ENCODE measurements at places on chromosomes 3 and 15.

- no peak for DNase-seq
Observed at GRCh38 chr15:75713338-75713895, 769 bp upstream of the CSPG4 start.

DNA sequence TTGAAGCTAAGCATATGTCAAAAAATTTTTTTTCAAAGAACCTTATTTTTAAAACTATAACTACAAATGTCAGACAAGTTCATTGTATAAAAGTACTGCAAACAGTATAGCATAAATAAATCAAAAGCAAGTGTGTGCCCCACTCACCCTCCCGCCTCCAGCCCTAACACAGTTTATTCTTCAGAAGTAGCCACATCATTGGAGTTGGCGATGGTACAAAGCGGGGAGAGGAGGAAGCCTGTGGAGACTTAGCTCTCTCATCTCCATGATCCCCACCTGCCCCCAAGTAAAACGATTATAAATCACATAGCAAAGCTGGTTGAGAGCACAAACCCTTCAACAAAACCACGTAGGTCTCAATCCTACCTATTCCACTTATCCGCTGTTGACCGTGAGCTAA is 33.6 kb downstream of the FOXP1 start:
- DNase-seq, result no peak

- no peak for DNase-seq
Observed at GRCh38 chr15:81182031-81182755, 14.5 kb upstream of the IL16 start.

DNA sequence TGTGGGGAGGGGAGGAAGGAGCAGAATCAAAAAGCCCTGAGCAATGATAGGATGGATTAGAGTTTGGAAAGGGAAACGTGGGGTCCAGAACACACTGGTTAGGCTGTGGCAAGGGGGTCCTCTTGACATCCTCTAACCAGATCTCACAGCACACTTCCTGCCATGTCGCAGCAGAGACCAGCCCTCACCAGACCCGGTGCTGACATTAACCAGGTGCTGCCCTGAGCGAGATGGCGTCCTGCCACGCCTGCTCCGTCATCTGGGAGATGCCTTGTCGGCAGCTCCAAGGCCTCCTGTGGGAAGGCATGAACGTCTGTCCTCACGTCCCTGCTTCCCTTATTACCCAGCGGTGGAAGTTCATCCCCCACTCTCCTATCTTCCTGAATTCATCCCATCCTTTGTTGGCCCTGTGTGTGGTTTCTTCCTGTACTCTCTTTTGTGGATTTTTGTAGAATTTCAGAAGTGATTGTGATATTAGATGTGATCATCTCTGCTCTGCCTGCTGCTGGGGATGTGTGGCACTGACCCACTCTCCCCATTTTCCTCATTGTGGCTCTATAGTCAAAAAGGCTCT is 29.4 kb upstream of the MYZAP start:
- DNase-seq, result no peak

- DNase-seq, result no peak
Observed at GRCh38 chr3:23396746-23397145, 193.6 kb downstream of the UBE2E2 start.

DNA sequence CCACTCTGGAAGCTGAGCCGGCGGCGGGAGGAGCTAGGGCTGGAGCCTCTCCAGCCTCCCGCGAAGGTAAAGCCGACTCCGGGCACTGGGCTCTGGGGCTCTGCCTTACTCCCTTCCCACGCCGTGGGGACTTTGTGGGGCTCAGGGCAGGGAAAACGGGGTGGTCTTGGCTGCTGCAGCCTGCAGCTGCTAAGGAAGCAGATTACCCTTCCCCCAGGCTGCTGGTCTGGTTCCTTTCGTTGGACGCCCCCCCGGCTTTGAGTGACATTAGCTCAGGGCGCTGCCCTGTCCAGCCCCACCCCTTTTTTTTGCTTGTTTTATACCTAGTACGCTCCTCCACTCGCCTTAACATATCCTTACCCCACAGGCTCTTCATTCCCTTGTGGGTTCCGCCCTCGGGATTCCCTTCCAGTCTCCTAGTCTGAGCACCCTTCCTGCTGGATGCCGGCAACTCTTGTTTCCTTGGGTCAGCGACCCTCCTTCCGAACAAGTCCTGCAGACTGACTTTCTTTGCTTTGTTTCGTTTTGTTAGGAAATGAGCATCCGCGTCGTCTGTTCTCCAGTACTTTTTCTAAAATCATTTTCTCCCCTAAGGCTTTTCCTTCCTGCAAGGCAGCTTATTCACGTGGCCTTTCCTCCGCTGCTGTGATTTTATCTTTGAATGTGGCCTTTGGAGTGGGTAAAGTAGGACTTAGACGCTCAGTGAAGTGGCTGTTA is 551 bp downstream of the DNAJC13 start:
- no peak for DNase-seq

GRCh38 chr15:99371180-99372103 is 120.2 kb downstream of the LRRC28 start:
- DNase-seq, result no peak

DNA sequence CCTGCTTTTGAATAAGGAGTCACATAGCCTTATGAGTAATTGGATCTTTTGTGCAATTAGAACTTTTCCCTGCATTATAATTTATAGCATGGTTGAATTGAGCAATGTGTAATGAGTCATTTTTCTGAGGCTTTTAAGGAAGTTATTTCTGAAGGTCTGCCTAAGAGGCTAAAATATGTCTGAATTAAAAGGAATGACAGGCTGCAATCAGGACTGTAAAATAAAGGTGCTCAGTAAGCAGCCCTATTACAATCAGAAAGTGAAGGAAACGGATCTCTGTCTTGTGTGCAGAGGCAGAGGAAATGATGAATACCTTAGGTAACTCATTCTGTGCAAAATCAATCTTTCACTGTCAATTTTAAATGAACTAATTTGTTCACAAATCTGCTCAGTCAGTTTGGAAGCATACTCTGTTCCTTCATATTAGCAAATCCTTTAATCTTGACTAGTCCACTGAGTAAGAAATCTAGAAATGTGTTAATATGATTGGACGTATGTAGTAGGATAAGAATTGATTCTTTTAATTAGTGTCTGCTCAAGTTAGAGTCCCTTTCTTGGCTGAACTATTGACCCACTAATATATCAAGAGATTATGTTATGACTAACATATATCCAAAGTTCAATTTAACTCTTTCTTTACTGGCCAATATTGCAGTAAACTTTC is 290.1 kb downstream of the ZIC1 start:
- DNase-seq, result no peak

GRCh38 chr3:17432236-17432635 is 310.2 kb downstream of the TBC1D5 start:
- DNase-seq, result no peak

- DNase-seq, result no peak
Observed at GRCh38 chr15:57253500-57253899, 122.8 kb upstream of the CGNL1 start.

DNA sequence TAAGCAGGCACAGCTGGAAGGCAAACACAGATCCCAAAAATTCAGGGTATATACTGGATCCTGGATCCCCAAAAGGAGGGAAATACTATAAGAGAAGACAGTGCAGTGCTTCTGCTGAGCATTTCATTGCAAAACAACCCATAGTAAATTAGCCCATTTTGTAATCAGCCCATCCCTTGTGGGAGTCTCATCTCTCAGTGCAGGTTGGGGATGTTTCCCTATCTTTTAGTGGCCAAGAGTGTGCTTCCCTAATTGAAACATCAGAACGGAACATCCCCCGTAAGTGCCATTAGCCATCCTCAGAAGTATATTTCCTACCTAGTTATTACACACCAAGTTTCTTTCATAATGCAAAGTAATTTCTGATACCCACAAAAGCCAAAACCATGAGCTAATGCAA is 11.2 kb upstream of the MTMR14 start:
- no peak for DNase-seq

DNA sequence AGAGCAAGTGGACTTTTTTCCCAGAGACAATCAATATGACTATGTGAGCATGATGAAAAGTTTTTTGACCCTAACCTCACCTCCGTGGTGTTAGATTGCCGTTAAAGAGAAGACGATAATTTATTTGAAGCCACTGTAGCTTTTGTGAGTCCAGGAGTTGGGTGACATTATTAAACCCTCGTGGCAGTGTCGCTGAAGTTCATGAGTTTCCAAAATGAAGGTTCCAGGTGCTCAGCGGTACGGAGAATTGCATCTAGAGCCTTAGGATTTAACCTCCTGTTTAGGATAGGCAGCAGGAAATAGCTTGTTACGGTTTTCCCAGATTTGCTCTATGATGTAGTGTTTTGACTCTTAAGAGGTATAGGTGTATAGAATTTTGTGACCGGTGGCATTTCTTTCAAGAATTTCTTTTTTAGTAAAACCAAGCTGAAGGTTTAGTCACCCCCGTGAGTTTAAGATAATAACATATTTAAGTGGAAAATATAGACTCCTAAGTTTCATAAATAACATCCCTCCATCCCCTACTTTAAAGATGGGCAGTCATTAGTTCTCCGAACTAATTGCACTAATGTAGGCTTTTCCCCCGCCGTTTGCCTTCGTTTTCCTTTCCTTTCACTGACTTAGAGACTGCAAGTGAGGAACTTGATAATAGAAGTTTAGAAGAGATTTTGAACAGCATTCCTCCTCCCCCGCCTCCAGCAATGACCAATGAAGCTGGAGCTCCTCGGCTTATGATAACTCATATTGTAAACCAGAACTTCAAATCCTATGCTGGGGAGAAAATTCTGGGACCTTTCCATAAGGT is 2.0 kb downstream of the SMC4 start:
- no peak for DNase-seq

DNA sequence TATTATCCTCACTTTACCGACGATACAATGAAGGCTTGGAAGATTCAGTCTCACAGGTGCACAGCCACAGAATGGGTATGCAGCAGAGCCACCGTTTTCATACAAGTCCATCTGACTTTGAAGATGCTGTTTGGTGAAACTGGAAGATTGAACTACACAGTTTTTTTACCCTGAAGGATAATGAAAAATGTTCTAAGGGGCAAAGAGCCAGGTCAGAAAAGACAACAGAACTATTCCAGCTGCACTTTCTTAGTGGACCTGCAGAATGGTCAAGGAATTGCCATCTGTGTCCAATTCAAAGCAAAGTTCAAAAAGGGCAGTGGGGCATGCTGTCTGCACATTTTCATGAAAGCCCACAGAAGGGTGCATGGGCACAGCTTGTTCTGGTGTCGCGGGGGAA is 127.6 kb upstream of the PDZRN3 start:
- DNase-seq, result no peak

DNA sequence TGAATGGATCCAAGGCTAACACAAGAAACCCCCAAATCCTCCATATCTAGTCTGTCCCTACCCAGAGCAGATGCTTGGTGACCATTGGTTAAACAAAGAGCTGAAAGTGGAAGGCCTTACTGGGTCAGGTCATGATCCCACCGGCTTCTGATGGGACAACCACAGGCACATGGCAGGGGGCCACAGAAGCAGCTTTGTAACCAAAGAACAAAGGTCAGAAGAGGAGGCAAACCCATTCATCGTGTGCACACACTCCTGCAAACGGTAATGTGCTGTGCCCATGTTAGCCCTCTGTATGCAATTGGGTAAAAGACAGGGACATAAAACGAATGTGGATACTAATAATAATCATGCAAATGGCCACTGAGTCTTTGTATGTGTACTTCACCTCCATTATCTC is 133.3 kb upstream of the SLC6A11 start:
- no peak for DNase-seq

- no peak for DNase-seq
Observed at GRCh38 chr3:176583956-176584355, 613.3 kb downstream of the TBL1XR1 start.

- DNase-seq, result no peak
Observed at GRCh38 chr3:8593021-8593827, 51.4 kb downstream of the SSUH2 start.

- DNase-seq, result no peak
Observed at GRCh38 chr3:28188686-28189085, 52.7 kb upstream of the CMC1 start.

DNA sequence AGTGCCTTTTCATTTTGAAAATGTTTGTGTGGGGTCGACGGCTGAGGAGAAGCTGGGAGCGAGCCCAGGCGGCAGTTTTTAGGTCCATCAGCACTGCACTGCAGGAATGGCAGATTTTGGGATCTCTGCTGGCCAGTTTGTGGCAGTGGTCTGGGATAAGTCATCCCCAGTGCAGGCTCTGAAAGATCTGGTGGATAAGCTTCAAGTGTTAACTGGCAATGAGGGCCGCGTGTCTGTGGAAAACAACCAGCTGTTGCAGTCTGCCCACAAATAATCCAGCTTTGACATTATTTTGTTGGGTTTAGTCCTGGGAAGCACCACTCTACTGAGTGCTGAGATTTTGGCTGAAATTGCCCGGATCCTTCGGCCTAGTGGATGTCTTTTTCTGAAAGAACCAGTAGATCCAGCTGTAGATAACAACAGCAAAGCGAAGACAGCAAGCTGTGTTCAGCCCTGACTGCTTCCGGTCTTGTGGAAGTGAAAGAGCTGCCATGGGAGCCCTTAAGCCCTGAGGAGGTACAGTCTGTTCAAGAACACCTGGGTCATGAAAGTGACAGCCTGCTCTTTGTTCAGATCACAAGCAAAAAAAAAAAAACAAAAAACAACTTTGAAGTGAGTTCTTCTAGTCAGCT is 13.1 kb upstream of the ANP32A start:
- DNase-seq, result no peak

DNA sequence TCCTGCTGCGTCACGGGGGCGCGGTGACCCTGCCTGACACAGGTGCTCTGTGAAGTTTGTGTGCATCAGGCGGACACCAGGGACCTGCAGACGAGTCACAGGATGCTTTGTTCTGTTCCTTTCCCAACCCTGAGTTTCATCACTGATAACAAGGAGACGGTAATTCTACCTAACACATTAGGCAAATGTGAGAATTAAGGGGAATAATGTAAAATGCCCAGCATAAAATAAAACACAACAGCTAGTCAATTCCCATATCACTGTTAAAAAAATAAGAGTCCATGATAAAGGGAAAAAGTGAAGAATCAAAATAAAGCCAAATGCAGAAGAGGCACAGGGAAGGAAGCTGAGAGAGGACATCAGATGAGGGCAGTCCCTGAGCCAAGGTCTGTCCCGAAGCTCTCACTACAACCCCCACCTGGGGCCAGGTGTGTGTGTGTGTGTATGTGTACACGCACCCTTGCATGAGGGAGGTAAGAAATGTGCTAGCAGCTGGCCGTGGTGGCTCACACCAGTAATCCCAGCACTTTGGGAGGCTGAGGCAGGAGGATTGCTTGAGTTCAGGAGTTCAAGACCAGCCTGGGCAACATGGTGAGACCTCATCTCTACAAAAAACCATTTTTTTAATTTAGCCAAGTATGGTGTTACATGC is 27.5 kb downstream of the PLA2G4D start:
- DNase-seq, result no peak

DNA sequence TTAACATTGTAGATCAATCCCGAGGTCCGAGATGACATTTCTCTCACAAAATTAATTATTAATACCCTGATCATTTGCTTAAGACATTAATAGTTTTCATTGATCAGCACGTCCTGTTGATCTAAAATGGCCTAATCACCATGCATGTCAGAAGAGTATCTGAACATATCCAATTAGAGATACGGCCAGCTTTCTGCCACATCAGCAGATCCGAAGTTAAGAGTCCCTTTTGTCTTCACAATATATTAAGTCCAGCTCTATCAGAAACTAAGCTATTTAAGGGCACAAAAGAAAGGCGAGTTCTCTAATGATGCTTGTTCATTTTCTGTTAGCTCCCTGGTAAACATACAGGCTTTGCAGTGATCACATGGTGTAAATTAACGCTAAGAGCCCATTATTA is 470.3 kb downstream of the CNTN4 start:
- DNase-seq, result no peak

- DNase-seq, result no peak
Observed at GRCh38 chr3:10189557-10190354, 25.0 kb downstream of the IRAK2 start.
